ENCODE measurements at places on chromosomes 1 and 21.

DNA sequence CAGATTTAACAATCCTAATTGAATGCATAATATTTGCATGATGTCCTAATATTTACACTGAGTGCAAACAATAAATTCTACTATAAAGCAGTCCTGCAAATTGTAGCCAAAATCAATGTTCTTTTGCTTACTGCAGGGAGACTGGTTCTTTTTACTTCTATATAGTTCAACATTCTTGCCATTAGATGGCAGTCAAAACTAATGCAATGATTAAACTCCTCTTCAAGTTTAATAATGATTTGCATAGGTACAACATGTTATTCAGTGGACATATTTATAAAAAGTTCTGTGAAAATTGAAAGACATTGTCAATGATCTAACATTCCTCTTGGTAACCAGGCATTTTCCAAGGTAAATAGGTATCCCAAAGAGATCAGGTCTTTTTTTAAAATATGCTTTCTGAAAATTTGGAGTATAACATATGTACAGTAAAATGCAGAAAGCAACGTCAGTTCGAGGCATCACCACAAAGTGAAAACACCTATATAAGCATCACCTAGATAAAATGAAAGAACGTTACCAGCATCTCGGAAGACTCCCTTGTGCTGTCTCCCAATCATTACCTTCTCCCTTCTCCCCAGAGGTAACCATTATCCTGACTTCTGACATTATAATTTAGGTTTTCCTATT lies 9.8 kb upstream of the FNBP1L start:
- DNase-seq = no peak

GRCh38 chr1:2322581-2323211 lies 68.7 kb downstream of the MORN1 start:
- no peak for DNase-seq

DNA sequence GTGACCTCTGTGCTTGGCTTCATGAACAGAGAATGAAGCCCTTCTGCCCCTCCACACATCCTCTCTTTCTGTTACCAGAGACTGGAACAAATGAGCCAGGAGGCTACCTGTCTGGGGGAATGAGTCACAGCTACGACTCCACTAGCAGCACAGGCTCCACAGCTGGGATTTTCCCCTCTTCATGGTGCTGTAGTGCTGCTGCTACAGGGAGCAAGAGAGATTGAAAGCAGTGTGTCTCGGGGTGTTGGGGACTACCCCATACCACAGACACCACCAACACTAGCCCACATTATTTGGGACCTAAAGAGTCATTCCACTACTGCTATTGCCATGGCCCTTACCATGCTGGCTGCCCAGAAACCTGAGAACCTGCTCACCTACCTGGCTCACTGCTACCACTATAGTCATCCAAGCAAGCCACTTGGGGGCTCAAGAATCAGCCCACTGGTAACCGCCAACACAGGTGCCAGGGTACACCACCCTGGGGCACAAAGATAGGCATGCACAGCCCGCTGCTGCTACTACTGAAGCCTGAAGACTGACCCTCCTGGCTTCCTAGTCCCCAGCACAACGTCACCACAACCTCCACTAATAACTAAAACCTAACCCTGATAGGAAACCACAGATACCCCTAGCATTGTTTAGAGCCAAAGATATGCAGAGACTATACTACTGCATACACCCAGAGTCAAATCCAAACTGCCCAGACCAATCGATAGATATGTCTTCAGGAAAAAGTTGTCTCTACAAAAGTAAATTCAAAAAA lies 17.7 kb downstream of the CD1E start:
- DNase-seq = no peak

DNA sequence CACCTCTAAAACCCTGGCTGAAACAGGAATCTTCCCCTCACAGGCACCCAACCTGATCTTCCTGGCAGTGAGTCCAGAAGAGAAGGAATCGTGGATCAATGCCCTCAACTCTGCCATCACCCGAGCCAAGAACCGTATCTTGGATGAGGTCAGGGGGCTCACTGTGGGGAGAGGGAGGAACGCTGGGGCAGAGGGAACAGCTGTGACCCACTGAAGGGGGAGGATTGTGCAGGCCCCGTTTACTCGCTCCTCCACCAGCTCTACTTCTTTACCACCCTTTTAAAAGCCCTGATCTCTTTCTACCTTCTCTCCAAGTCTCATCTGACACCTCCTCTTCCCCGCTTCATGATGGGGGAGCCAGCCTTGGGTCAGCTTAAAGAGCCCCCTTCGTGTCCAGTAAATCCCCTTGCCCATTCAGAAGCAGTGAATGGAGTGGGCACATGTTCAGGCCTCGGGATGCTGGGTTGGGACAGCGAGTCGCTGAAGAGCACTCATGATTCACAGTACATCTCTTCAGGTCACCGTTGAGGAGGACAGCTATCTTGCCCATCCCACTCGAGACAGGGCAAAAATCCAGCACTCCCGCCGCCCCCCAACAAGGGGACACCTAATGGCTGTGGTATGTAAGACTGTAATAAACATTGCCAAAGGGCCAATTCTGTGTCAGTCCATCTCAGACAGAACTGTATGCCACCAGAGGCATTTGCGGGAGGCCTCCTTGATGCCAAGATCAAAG lies 7.3 kb downstream of the PLEKHO1 start:
- no peak for DNase-seq

- DNase-seq = no peak
Measured at GRCh38 chr1:11882814-11883538, 24.2 kb upstream of the NPPB start.

- no peak for DNase-seq
Measured at GRCh38 chr1:186519982-186520381, 59.1 kb upstream of the PDC start.

DNA sequence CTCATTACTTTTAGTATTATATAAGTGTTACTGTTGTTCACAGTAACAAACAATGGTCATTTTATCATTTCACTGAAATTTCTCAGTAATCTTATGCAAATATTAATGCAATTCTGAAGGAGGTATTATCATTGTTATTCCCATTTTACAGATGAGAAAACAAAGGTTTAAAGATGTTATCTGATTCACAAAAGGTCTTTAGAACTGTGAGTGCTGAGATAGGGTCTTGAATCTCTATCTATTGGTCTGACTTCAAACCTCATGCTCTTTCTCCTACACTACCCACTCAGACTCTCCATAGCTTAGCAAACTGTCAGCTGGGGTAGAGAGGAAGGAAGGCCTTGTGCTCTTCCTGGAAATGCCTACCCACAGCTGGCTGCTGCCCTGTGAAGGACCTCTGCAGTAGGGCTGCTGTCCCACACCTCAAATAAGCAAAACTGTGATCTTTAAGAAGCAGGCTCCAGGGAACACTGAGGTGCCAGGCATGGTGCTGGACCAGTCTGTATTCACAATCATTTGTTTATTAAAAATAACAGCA lies 6.2 kb upstream of the OSCP1 start:
- no peak for DNase-seq

DNA sequence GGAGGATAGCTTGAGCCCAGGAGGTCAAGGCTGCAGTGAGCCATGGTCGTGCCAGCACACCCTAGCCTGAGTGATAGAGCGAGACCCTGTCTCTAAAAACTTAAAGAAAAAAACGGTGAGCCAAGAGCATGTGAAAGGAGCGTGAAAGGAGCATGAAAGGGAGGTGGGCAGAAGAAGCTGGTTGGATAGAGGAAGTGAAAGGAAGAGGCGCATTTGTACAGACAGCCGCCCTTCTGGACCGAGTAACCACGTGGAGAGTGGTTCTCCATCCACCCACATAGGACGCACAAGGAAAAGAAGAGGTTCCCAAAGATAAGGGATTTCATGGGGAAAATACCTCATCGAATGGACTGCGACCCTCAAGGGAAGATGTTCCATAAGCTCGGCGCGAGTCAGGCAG lies 60.4 kb upstream of the IFNAR2 start:
- no peak for DNase-seq

DNA sequence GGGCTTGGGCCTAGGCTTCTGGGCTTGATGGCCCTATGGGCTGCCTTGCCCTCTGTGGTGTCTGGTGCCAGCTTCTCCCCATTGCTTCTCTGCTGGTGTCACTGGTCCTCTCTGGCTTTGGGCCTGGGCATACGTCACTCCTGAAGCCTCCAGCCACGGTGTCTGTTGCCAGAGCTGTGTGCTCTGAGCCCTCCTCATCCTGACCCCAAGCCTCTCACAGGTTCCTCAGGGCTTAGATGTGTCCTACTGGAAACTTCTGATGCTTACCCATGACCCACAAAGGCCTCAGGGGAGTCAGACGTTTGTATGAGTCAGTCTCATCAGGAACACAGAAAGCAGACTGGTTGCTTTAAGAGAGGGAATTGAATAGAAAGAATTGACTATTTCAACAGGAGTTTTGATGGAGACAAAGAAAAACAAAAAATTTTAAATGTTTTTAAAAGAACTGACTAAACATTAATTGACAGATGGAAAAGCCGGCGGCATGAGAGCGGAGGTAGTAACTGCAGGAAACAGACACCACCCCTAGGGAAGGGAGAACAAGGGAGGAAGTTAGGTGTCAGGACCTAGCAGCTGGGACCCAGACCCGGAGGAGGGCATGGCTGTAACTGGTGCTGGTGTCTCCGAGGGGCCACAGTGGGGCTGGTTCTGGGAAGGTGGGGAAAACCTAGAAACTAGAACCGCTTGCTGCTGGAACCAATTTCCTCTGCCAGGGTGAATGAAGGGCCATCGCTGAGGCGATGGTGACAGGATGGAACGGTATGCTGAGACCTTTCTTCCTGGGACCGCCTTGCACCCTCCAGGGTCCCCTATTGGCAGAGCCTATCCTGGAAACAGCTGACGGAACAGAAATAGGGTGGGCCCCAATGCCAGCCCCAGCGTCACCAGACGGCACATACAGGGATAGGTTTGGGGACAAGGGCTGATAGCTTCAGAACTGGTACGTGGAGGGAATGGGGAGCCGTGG lies 40.0 kb upstream of the CITED4 start:
- DNase-seq = no peak

- no peak for DNase-seq
Measured at GRCh38 chr1:77489910-77490309, 192.5 kb downstream of the ZZZ3 start.

DNA sequence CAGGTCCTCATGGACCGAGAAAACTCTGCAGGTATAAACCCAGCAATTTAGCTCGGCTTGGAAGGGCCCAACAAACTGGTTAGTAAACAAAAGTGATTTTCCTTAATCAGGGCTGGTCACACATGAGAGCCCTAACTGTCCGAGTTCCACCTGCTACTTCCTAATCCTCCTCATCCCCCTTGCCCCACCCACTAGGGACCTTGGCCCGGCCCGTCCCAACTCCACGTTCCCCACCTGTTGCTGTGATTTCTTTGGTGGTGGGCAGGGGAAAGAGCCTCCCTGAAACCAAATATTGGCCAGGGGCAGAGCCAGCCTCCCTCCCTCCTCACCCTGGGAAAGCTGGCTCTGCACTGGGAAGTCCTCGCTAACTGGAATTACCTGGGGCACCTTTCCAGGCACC lies 304.2 kb upstream of the PROX1 start:
- DNase-seq = no peak

DNA sequence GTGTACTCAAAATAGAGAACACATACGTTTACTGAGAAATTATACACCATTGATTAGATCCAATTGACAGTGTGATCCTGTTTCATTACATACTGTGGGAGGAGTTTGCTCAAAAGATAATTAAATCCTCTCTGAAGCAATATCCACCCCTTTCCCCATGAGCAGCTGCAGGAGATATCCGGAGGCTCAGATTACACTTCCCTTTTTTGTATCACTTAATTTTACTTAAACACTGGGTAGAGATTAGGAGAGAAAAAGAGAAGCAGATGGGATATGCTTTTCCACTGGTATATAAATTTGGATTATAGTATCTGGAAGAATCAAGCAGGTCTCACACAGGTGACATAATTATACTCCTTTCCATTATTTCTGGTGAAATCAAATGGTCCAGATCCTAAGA lies 333.3 kb upstream of the ZRANB2 start:
- no peak for DNase-seq

- DNase-seq = no peak
Measured at GRCh38 chr1:244843148-244843978, 7.9 kb downstream of the COX20 start.

- no peak for DNase-seq
Measured at GRCh38 chr1:30110846-30111245, 612.5 kb downstream of the MATN1 start.

DNA sequence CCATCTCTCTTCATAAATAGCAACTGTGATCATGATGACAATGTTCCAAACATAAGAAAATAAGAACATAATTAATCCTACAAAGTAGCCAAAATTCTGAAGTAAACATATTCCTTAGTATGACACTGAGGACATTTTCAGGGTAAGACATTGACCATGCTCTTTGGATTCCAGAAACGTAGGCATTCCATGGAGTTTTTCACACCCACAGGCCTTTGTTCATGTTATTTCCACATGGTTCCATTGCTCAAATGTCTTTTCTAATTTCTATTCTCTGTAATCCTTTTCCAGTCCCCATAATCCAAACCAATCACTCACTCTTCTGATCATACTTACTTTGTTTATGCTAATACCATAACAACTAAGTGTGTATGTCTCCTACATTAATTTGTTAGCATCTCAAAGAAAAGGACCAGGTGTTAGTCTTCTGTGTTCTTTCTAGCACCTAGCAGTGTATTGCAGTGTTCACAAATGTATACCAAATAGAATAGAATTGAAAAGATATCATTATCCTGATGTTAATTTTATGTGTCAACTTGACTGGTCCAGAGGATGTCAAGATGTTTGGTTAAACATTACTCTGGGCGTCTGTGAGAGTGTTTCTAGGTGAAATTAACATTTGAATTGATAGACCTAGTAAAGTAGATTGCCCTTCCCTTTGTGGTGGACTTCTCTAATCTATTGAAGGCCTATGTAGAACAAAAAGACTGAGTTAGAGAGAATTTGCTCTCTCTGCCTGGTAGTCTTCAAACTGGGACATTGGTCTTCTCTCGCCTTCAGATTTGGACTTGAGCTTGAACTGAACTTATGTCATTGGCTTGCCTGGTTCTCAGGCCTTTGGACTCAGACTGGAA lies 516.6 kb downstream of the PTPRC start:
- no peak for DNase-seq

DNA sequence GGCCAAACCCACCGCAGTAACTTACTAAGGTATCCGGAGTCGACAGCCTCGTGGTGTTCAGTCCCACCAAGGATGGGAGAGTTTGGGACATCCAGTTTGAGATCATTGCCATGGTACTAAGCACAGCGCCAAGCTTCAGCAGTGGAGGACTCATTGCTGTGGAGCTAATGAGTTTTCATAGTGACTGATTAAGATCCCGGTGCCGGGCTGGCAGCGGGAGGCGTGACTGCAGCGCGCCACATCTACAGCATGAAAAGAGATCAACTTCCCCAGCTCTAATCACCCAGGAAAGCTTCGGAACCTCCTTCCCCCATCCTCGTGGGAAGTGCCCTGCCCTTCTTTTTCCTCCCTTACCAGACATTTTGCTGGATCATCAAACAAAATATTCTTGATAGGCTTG lies 149.9 kb downstream of the OLFM3 start:
- DNase-seq = no peak
